Stimulated activated CD8-positive, alpha-beta memory T cell treated with anti-CD3 and anti-CD28 coated beads, Interleukin-4, amount 100 ng/mL, for 1 hour (primary cell): ENCODE measurements at places on chromosomes 7 and 10.

DNA sequence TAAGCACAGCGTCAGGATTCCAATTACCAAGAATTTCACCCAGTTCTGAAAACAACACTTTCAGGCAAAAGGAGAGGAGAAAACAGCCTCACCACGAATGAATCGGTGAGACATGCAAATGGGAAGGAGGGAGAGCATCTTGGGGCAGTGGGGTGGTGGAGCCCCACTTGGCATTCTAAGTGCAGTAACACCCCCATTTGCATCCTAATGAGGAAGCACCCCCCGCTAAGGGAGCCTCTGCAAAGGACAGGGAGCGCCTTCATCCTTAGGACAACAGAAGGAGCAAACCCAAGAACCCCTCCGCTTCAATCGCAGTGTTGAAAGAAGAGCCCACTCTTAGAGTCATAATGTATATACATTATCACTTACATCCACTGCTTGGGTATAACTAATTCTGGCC, 46.8 kb downstream of the NRAP start:
- no peak for DNase-seq

DNA sequence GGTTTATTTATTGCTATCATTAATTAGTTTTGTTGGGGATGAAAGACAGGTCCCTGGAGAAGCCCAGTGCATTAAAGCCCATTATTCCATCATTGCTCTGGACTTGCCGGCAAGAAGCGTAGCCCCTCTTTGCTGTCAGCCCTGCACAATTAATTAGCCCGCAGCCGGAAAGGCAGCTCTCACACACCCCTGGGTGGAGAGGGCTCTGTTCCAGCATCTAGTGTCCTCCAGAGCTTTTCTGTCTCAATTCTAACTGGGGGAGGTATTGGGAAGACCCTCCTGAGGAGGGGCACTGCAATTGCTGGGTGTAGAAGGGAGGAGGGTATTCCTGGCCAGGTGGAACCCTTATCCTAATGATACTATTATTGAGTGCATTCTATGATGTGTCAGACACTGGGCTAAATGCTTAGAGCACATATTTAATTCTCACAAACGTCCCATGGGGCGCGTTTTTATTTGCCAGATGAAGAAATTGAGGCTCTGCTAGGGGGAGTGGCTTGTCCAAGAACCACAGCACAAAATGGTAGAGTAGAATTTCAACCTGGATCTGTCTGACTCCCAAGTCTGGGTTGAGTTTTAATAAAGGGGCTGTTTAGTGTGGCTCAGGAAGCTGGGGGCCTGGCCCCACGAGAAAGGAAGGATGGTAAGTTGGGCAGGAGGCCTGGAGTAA, 148.1 kb upstream of the PCBD1 start:
- DNase-seq, result no peak

DNA sequence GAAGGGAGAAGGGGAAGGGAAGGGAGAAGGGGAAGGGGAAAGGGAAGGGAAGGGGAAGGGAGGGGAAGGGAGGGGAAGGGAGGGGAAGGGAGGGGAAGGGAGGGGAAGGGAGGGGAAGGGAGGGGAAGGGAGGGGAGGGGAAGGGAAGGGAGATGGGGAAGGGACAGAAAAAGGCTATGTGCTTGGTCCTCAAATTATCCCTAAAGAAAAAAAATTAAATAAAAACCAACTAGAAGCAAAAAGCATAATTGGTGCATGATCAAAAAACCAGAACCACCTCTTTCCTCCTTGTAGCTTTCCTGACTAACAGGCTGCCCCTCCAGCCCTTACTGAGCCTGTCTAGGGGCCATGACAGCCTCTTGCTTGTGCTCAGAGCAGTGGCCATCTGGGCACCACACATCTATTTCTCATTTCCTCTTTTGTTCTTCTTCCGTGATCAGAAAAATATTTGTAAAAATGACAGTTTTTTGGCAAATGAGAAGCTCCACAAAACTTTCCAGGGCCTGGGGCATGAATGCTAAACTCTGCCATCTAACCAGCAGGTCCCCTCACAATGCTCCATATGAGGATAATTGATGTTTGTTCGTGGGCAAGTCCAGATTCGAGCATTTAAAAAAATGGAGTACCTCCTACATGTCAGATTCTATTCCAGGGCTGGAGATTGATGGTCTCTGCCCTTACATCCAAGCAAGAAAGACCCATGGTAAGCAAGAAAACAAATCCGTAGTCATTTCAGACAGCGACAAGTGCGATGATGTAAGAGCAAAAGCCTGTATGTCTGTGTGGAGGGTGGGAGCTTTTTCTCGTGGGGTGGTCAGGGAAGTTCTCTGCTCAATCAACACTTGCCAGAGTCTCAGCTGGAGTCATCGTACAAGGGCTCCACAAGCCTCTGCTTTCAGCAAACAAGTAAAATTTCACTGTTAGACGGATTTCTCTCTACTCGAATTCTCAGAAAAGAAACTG, 320.9 kb downstream of the WDR11 start:
- DNase-seq, result no peak

- DNase-seq, result no peak
Observed at GRCh38 chr10:70661623-70662361, 10.5 kb upstream of the ADAMTS14 start.

- DNase-seq, result no peak
Observed at GRCh38 chr7:130228840-130229502, 21.3 kb downstream of the SSMEM1 start.

- no peak for DNase-seq
Observed at GRCh38 chr7:106767498-106768323, 97.4 kb upstream of the PIK3CG start.

DNA sequence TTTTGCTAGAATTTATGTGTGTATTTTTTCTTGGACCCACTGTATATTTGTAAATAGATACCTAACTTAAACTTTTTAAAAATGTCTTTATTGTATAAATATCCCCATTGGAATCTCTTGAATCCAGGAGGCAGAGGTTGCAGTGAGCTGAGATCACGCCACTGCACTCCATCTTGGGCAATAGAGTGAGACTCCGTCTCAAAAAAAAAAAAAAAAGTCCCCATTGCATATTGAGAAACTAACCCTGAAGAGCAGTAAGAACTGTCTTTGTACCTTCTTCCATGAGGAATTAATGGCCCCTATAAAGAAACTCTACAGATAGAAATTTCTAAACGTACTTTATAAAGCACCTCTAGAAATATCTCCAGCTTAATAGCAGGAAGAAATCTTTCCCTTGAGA, 504.0 kb downstream of the SORCS1 start:
- DNase-seq, result no peak

- no peak for DNase-seq
Observed at GRCh38 chr7:48139459-48139858, 31.8 kb upstream of the ABCA13 start.

DNA sequence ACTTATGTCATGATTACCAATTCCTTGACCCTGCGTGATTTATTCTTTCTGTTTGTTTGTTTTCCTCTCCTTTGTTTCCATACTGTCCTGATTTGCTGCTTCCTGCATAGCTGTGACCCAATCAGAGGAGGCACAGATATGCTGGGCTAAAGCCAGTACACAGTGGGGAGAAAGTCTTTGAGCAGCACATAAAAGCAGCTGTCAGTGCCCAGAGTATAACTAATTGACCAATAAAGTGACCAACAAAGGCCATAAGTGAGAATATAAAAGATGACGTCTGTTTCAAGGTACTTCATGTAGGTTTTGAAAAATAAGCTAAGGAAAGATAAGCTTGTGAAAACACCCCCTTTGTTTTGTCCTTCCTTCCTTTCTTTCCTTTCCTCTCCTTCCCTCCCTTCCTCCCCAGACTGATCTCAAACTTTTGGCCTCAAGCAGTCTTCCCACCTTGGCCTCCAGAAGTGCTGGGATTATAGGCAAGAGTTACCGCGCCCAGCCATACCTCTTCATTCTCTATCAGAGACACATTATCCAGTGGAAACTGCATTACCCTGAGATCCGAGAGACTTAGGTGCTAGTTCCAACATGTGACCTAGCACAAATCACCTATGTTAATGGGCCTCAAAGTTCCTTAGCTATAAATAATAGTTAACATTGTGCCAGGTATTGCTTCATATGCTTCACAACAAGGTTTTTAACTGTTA, 17.0 kb downstream of the BCAP29 start:
- DNase-seq, result no peak

DNA sequence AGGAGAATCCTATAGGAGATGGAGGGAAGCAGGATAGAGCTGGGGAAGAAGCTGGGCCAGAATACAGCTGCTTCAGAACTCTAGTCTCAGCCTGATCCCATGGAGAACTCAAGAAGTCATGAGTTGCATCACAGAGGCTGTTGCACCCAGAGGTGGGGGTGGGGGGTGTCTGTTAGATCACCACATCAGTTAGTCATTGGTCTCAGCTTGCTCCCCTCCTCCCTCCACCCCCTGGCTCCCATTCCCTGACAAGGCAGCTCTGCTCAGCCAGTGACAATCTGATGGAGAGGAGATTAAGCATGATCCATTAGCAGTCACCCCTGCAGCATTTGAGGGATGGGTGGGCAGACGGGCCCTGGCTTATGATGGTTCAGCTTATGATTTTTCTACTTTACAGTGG, 58.4 kb upstream of the FGL2 start:
- no peak for DNase-seq

GRCh38 chr7:113608782-113609181, 310.0 kb downstream of the PPP1R3A start:
- no peak for DNase-seq
